Upper lobe of left lung (tissue), 6 donors: ENCODE measurements at places on chromosomes 1 and 21. TPM values are rescaled to one million over a fixed set of nuclear protein-coding genes. Genes with fewer than 3 reads are reported as not detected.
A peak's percentile ranks its signal among the peaks of the same experiment; 100 is the strongest.

Gene CFHR2
- 0.40 TPM for total RNA-seq

Gene TRIM58
- 2.1 TPM for total RNA-seq

Gene TFF1
- total RNA-seq: 0.84 TPM

Gene BMP8B
- 1.2 TPM for total RNA-seq

GRCh38 chr1:77594366-77595112 is 87.9 kb downstream of the ZZZ3 start:
- DNase-seq: no peak

- DNase-seq: no peak
Measured at GRCh38 chr21:32712043-32712442, 15.8 kb downstream of the SYNJ1 start.

DNA sequence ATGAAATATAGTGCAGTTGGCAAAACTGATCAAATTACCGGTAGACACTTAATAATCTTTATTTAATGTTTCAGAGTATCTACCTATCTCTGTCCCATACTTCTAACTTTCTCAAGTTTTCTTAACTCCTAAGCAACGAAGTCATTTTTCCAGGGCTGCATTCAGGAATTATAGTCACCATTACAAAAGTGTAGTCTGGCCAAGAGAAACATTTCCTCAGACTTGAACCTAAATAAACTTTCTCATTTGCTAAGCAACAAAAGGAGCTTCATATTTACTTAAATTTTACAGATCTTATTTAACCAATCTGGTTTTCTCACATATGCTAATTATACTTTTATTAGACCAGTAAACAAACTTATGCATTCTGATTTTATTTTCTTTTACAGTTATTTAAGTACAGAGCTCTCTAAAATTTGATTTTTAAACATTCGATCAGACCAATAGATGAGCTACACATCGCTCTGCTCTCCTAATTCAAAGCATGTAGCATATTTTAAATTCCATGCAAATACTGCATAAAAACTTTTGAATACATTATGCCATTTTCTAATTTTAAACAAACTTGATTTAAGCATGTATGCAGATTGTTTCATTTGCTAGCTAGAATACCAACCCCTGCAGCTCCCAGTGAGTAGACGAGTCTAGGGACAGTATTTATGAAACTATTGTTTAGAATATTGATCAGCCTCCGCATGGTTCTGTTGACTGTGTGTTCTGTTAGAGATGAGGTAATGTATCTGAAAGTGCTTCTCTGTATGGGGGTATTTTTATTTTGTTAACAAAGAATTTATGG is 201.4 kb downstream of the CHRM3 start:
- DNase-seq: no peak

DNA sequence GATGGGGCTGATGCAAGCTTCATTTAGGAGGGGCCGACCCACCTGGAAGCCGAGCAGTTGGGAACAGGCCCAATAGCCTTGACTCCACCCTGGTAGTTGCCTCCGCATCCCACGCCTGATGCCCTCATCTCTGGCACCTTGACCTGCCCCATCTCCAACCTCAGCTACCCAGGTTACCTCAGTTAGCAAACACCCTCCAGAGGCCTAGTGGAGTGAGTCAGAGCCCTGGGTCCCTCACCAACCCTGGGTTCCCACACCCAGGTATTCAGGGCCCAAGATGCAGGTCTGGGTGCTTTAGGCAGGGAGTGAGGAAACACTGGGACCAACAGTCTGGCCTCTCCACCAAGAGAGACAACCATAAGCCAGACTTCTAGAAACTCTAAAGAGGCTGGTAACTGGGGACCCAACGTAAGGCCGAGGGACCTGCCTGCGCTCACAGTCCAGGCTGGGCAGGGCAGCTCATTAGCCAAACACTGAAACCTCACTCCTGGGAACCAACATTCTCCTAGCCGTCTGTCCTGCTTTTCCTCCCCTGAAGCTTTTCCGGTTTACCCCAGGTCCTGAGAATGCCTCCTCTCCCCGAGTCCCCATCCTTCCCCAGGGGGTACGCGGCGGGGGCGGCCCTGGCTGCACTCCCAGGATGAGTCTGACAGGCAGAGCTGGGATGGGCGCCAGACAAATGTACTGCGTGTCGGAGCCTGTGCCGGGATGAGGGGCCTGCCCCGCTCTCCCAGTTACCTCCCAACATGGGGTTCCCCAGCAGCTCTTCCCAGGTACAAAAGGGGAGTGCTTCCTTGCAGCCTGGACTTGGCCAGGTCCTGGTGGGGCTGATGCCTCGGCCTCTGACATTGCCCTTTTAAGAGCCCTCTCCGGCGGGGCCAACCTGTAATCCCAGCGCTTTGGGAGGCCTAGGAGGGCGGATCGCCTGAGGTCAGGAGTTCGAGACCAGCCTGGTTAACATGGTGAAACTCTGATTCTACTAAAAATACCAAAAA is 8.9 kb upstream of the CELSR2 start:
- peak; percentile 90 for DNase-seq

GRCh38 chr1:33577663-33578062 is 105.2 kb downstream of the ZSCAN20 start:
- no peak for DNase-seq

GRCh38 chr1:199859491-199859933 is 168.0 kb upstream of the NR5A2 start:
- no peak for DNase-seq

- no peak for DNase-seq
Measured at GRCh38 chr21:33117101-33117888, 47.4 kb downstream of the OLIG1 start.
